ENCODE measurements at places on chromosomes 3 and 15. TPM values are rescaled to one million over a fixed set of nuclear protein-coding genes. Genes with fewer than 3 reads are reported as not detected.

WDR72 gene
- total RNA-seq = not detected

GRCh38 chr3:45974686-45975085 is 20.9 kb downstream of the FYCO1 start:
- DNase-seq = no peak

PPP2R3A gene
- total RNA-seq = 46.7 TPM

DNA sequence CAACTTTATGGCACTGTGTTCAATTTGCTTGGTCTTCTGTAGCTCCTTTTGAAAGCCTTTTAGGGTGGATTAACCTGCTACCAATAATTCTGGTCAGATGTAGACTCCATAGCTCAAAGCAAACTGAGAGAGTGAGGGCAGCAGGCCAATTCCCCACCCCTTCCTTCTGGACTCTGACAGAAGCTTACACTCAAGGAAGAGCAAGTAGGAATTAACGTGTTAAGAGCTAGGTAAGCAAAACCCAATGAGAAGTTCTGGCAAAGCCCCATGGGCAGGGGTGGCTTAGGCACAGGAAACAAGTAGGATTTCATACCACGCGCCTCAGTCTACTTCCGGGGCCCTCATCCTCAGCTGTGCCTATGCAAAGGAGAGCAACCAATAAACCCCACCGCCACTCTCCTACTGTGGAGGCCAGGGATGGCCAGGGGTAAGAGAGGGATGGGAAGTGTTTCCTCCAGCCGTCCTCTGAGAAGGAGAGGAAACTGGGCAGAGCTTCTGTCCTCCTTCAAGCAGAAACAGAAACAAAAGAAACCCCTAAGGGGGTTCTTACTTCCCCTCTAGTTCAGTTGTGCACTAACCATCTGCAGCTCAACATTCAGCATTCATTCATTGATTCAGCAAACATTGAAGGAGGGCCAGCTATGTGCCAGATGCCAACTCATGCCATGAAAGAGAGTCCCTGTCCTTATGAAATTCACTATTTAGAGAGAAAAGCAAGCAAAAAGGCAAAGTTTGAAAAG is 12.6 kb downstream of the CCR5 start:
- no peak for DNase-seq

SPATA12 gene
- under 0.01 TPM for total RNA-seq

GRCh38 chr3:17810759-17811158 is 68.3 kb upstream of the TBC1D5 start:
- DNase-seq = peak; percentile 37

WNT5A gene
- 224 TPM for total RNA-seq

GOLGA6D gene
- not detected for total RNA-seq

ZNF501 gene
- 4.7 TPM for total RNA-seq

Data from IMR-90 (cell line).